ENCODE measurements at places on chromosomes 1 and 21.

DNA sequence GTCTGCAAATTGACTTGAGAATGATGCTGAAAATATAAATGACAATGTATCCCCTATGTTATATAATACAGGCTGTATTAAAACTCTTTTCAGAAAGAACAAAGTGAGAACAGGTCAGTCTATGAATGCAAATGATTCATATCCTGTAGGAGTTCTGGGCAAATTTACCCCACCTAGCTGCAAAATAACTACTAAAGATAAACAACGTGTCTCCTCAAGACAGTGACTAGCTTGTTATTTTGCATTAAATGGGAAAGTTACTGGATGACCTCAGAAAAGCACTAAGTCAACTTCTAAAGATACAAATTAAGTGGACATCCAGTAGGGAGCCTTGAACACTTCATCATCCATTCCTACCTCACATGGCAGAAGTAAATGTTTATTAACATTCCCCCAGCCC, 11.1 kb downstream of the RNF19B start:
- no peak for DNase-seq

DNA sequence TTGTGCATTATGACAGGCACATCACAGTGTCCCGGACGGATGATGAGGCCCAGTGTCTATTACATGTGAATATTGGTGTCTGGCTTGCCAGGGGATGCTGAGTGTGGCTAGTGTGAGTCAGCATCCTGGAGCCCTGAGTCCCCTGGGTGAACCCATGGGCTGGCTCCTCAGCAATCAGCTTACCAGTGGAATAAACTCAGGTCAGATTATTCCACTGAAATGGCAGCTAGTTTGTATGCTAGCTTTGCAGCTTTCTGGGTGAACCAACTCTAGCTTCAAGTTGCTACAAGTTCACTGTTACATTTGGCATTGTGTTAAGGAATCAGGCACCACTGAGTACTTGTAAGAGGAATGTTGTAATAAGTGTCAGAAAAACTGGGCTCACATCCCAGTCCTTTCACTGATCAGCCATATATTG, 23.9 kb upstream of the RPTN start:
- DNase-seq: no peak

GRCh38 chr1:88228114-88228513, 456.0 kb upstream of the PKN2 start:
- DNase-seq: no peak

DNA sequence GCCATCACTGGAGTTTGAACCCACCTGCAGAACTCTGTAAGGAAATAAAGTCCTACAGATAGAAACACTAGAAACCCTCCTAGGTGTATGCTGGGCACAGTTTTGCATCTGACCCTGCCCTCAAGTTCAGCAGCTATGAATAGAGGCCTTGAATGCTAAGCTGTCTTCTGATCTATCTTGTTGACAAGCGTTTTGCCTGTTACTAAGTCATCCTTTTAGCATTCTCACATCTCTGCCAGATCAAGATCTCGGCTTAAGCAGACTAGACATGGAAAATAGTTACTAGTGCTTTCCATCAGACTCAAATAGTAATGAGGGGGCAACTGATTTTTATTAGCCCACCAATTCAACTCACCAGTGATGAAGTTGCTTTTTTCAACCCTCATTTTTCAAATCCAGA, 10.5 kb downstream of the TBX15 start:
- no peak for DNase-seq

DNA sequence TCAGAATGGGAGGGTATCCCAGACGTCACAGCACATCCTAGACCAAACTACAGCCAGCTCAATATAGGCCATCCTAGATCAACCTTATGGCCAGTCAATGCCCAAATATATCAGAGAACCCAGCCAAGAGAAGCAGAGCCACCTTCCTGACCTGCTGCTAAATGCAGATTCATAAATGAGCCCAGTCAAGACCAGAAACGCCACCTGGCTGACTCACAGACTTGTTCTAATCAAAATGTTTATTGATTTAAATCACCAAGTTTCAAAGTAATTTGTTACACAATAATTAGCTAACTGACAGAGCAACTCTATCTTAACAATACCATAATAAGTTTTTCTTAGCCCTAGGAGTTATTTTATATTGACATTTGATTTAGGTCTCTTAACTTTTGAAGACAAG, 28.6 kb downstream of the ZNF644 start:
- DNase-seq: no peak

DNA sequence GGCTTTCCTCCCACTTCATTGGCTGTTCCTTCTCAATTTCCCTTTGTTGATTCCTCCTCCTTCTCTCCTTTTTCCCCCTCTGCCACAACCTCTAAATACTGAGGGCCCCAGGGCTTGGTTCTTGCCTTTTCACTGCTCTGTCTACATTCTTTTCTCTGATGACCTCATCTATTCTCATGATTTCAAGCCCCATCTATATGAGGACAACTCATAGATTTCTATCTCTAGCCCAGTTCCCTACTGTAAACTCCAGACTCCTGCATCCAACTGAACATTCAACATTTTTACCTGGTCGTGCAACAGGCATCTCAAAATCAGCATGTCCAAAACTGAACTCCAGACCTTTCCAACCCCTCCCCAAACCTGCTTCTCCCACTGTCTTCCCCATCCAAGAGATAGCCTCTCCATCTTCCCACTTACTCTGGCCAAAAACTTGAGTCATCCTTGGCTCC, 11.5 kb upstream of the SLC9A1 start:
- DNase-seq: no peak

- DNase-seq: no peak
Observed at GRCh38 chr1:209911746-209912145, 26.3 kb upstream of the SYT14 start.

DNA sequence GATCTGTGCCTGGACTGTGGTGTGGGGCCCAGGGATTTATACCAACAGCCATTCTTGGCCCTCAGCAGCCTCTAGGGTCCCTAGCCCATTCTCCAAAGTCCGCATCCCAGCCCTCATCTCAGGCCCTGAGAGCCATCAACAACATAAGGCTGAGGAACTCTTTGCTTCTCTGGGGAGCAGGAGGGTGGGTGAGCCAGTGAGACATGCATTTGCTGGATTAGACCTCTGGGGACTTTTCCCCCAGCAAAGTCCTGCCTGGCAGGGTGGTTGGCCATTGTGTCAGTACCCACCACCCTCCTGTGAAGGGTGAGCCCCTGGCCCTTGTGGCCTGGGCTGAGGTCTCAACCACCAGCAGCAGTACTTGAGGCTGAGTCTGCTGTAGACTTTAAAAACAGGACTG, 24.2 kb upstream of the FAM20B start:
- no peak for DNase-seq

- no peak for DNase-seq
Observed at GRCh38 chr21:42560517-42561179, 47.0 kb downstream of the SLC37A1 start.

DNA sequence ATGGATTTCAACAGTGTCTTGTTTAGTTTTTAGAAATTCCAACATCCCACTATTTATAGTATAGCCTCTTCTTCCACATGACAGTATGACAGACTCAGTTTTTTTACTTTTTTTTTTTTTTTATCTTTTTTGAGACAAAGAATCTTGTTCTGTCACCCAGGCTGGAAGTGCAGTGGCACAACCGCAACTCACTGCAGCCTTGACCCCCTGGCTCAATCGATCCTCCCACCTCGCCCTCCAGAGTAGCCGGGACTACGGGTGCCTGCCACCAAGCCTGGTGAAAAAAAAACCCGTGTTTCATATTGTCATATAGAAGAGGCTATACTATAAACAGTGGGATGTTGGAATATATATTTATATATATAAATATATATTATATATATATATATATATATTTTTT, 1.2 kb upstream of the DR1 start:
- DNase-seq: no peak

- no peak for DNase-seq
Observed at GRCh38 chr1:179305450-179305849, 11.9 kb downstream of the SOAT1 start.
